ENCODE measurements at places on chromosomes 6 and 20. TPM values are rescaled to one million over a fixed set of nuclear protein-coding genes. Genes with fewer than 3 reads are reported as not detected.

DNA sequence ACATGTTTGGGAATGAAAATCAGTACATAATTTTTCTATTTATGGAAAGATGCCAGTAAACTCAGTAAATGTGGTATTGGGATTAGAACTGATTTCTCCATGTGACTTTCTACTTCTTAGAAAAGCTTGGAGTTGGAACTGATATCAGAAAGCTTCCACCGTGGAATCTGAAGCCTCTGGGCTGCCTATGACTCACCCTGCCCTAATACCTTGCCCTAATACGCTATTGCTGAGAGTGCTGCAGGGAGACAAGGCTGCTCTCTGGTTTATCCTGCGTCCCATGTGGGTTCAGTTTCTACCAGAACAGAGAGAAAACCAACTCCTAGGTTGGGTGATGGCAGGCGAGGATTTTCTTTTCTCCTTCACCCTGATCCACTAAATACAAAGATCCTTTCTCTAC is 3.3 kb upstream of the STMND1 start:
- H3K27ac ChIP-seq: no peak overlapping the region
- no peak overlapping the region for H3K4me3 ChIP-seq
- peaks cover 16% of the 10 kb centered on the region for H3K4me1 ChIP-seq
- DNase-seq: peak; percentile 71
- H3K27me3 ChIP-seq: peaks cover 8% of the 10 kb centered on the region
- H3K36me3 ChIP-seq: no peaks in the 10 kb centered on the region

DNA sequence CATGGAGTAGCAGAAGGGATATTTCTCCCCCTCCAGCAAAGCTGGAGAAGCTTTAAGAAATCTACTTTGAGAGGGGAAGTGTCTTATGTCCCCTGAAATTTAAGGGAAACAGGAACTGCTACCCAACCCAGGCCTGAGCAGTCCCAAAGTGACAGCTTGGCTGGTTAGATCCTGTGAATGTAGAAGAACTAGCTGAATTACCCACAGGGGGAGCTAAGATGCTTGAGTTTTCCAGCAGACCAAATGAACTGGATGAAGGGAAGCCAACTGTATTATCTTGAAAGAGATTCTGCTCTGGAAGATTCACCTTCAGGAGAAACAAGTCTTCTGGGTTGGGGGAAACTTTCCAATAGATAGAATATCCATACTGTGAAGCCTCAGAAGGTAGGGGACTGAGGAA is 303.3 kb upstream of the MMS22L start:
- peak; percentile 27 for DNase-seq
- H3K4me1 ChIP-seq: no peaks in the 10 kb centered on the region
- H3K27me3 ChIP-seq: no peaks in the 10 kb centered on the region
- H3K27ac ChIP-seq: no peak overlapping the region
- H3K4me3 ChIP-seq: no peak overlapping the region

- DNase-seq: no peak
- no peaks in the 10 kb centered on the region for H3K27me3 ChIP-seq
- no peaks in the 10 kb centered on the region for H3K4me1 ChIP-seq
- no peak overlapping the region for H3K27ac ChIP-seq
- H3K36me3 ChIP-seq: no peaks in the 10 kb centered on the region
Observed at GRCh38 chr6:149122850-149123821, 194.4 kb upstream of the TAB2 start.

- no peaks in the 10 kb centered on the region for H3K27me3 ChIP-seq
- DNase-seq: peak; percentile 49
- H3K4me3 ChIP-seq: no peak overlapping the region
- H3K4me1 ChIP-seq: no peaks in the 10 kb centered on the region
Observed at GRCh38 chr6:146785001-146785585, 186.3 kb downstream of the ADGB start.

DNA sequence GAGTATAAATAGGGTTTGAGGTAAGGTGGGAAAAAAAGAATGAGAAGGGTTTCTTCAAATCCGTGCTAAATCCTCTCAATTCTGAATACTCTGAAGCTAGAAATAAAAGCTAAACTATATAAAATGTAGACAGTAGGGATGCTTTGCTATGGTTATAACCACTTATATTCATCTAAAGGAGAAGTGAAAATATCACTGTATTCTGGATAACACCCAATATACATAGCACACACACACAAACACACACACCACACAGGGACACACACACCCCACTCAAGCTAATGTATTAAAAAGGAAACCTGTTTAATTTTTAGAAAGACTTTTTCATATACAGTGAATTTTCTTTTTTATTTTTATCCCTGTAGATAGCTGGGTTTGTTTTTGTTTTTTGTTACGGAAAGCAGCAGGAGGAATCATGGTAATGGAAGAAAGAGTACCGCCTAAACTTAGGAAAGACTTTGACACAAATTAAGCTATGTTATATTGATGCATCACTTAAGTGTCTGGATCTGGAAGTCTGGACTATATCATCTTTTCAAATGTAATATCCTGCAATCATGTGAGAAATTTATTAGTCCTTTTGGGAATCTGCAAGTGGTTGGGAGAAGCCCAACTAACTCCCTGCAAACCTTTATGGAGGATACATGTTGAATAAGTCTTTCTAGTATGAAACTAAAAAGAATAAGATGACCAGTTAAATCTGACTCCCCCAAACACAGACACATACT is 68.4 kb upstream of the FABP7 start:
- no peak for DNase-seq
- no peaks in the 10 kb centered on the region for H3K27me3 ChIP-seq
- H3K36me3 ChIP-seq: no peaks in the 10 kb centered on the region
- H3K27ac ChIP-seq: no peak overlapping the region

DNA sequence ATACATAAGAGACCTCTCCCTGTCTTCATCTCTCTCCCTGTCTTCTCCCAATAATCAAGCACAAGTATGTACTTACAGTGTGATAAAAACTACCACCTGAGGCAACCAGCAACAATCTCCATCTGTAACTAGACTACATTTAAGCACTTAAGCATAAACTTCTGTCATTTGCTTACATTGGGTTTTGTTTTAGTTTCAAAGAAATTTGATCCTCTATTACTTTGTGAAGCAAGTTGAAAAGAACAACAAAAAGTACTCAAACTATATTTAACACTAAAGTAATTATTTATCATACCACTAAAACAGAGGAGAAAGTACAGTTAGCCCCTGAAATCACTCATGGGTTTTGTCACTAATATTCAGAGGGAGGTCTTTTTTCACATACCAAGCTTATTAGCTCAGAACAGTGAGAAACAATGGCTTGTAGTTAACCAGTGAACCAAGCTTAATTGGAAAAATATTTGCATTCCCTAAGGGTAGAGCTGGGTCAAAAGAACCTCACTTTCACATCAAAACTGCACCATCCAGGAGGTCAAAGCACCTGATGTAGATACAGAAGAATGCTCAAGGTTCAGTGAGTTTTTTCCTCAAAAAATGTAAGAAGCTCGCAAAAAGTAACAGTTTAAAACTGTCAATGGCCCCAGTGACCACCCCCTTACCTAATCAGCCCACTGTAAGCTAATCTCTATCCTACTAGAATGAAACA is 34.1 kb downstream of the DCDC2 start:
- H3K4me1 ChIP-seq: peaks cover 13% of the 10 kb centered on the region
- H3K36me3 ChIP-seq: no peaks in the 10 kb centered on the region
- H3K4me3 ChIP-seq: no peak overlapping the region
- H3K27ac ChIP-seq: peak overlapping the region; percentile 35
- no peak for DNase-seq
- H3K27me3 ChIP-seq: no peaks in the 10 kb centered on the region

DNA sequence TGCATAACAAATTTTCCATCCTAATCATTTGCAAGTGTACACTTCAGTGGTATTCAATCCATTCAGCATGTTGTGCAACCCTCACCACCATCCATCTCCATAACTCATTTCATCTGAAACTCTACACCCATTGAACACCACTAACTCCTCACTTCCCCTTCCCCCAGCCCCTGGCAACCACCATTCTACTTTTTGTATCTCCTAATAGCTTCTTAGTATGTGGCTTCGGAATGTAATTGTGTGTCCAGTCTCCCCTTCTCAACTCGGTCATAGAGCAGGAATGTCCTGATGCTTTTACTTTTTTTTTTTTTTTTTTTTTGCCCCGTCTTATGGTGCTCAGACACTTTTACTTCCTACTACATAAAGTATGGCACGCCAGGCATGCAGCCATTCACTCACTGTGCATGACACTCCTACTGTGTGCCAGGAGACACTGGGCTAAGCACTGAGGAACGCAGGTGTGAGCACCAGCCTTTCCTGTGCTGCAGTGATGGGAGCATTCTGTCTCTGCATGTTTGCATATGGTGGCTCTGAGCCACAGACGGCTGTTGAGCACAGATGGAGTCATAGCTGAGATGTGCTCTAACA is 15.3 kb downstream of the HCK start:
- no peaks in the 10 kb centered on the region for H3K36me3 ChIP-seq
- no peak overlapping the region for H3K27ac ChIP-seq
- H3K4me3 ChIP-seq: no peak overlapping the region
- no peak for DNase-seq

Gene MUC22
- 0.03 TPM for total RNA-seq

Gene BPIFB4
- total RNA-seq: not detected

All from hepatocyte (in vitro differentiated cells).